ENCODE measurements at places on chromosomes 1 and 21. TPM values are rescaled to one million over a fixed set of nuclear protein-coding genes. Genes with fewer than 3 reads are reported as not detected.

DNA sequence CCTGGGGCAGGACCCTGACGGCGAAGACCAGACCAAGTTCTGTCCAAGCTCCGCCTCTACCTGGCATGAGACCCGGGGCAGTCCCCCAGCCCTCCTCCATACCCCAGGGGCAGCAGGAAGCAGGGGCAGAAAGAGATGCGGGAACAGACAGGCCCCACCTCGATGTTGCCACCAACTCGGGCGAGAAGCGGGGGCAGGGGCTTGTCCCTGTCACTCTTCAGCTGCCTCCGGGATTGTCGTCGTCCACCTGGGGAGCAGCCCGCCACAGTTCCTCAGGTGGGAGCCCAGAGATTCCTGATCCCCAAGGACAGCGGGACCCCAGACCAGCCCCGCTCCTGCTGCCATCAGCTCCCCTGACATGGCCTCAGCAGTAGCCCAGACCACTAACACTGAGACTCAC lies 54.8 kb downstream of the CHD5 start:
- no peak overlapping the region for H3K27ac ChIP-seq
- no peak overlapping the region for H3K4me3 ChIP-seq
- no peak for DNase-seq
- H3K36me3 ChIP-seq: no peaks in the 10 kb centered on the region

Gene DCST2
- total RNA-seq: 1.0 TPM

GRCh38 chr1:154148807-154149206 lies 6.1 kb downstream of the NUP210L start:
- H3K4me1 ChIP-seq: no peaks in the 10 kb centered on the region
- no peak overlapping the region for H3K27ac ChIP-seq
- no peaks in the 10 kb centered on the region for H3K27me3 ChIP-seq
- no peak overlapping the region for H3K4me3 ChIP-seq
- no peak for DNase-seq

- no peaks in the 10 kb centered on the region for H3K4me1 ChIP-seq
- H3K36me3 ChIP-seq: no peaks in the 10 kb centered on the region
- H3K27ac ChIP-seq: no peak overlapping the region
- H3K27me3 ChIP-seq: no peaks in the 10 kb centered on the region
- DNase-seq: no peak
These were observed 169.4 kb downstream of the ASTN1 start for GRCh38 chr1:176994931-176995596.

GRCh38 chr1:6116137-6116536 lies 64.0 kb downstream of the CHD5 start:
- H3K27ac ChIP-seq: no peak overlapping the region
- H3K27me3 ChIP-seq: no peaks in the 10 kb centered on the region
- no peak overlapping the region for H3K4me3 ChIP-seq
- no peak for DNase-seq
- no peaks in the 10 kb centered on the region for H3K36me3 ChIP-seq

Gene BEND5
- total RNA-seq: not detected

DNA sequence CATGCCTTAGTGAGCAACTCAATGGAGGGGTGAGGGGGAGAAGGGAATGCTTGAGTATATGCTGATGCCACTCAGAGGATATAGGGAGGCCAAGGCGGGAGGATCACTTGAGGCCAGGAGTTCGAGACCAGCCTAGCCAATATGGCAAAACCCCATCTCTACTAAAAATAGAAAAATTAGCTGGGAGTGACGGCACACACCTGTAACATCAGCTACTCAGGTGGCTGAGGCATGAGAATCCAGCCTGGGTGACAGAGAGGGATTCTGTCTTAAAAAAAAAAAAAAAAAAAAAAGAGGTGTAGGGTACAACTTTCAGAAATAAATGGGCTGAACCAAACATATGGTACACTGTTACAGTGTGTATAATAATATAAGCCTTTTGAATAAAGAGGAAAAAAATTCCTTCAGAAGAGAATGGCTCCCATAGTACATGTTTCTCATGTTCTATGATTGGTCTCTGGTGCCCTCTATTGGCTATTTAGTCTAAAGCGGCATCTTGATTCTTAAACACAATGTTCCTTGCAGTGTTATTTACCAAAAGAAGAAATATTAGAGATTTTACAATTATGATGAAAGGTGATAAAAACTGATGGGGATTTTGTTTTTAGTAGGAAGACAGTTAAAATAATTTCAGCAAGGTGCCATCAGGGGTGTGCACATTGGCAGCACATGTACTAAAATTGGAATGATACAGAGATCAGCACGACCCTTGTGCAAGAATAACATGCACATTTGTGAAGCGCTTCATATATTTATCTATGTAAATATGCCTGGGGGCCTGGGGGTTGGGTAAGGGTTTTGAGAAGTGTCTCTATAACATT lies 109.8 kb downstream of the PATJ start:
- no peak for DNase-seq
- H3K27me3 ChIP-seq: no peaks in the 10 kb centered on the region

DNA sequence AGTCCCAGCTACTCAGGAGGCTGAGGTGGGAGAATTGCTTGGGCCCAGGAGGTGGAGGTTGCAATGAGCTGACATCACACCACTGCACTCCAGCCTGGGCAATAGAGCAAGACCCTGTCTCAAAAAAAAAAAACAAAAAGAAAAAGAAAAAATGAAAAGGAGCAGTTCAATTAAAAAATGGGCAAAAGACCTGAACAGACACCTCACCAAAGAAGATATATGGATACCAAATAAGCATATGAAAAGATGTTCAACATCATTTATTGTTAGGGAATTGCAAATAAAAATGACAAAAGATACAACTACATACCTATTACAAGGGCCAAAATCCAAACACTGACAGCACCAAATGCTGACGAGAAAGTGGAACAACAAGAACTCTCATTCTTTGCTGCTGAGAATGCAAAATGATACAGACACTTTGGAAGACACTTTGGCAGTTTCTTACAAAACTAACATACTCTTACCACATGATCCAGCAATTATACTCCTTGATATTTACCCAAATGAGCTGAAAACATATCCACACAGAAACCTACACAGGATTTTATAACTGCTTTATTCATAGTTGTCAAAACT lies 28.7 kb upstream of the ATP5PO start:
- H3K36me3 ChIP-seq: no peaks in the 10 kb centered on the region
- peaks cover 23% of the 10 kb centered on the region for H3K4me1 ChIP-seq
- no peaks in the 10 kb centered on the region for H3K27me3 ChIP-seq
- no peak overlapping the region for H3K4me3 ChIP-seq
- no peak for DNase-seq
- no peak overlapping the region for H3K27ac ChIP-seq

- DNase-seq: no peak
- no peak overlapping the region for H3K27ac ChIP-seq
- no peak overlapping the region for H3K4me3 ChIP-seq
- H3K36me3 ChIP-seq: no peaks in the 10 kb centered on the region
These were observed 184.3 kb downstream of the NEGR1 start for GRCh38 chr1:72097851-72098570.

DNA sequence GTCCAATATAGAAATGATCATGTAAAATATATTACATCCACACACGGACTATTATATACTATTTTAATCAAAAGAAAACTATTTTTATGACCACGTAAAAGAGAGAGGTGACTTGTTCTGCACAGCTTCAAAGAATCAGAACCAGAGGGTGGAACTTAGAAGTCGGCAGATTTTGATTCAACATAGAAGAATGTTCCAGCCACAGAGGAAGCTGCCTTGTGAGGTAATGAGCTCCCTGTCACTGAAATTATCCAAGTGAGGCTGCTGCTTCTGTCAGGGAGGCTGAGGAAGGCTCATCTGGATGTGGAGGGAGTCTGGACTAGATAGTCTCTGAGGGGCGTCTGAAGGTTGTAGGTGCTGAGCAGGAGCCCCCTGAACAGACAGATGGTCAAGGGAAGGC lies 2.7 kb downstream of the PLEKHA6 start:
- no peak for DNase-seq
- H3K4me1 ChIP-seq: no peaks in the 10 kb centered on the region
- no peak overlapping the region for H3K27ac ChIP-seq

DNA sequence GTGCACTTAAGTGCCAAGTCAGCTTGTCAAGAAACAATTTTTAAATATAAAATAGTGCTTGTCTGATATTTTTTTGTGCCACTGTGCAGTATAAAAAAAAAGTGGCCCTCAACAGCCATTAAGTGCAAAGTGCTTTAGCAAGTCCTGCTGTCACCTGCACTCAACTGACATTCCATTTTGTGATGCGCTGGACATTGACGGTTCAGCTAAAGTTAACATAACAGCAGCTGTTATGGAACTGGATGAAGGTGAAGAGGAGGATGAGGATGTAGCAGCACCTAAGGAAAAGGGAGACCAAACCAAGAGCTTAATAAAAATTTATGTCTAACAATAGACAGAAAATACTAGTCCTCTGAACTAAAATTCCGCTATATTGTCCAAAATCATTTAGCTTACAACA lies 7.3 kb upstream of the RBM34 start:
- no peak overlapping the region for H3K27ac ChIP-seq
- H3K4me1 ChIP-seq: no peaks in the 10 kb centered on the region
- peaks cover 63% of the 10 kb centered on the region for H3K36me3 ChIP-seq
- DNase-seq: no peak
- H3K27me3 ChIP-seq: no peaks in the 10 kb centered on the region
- H3K4me3 ChIP-seq: no peak overlapping the region

DNA sequence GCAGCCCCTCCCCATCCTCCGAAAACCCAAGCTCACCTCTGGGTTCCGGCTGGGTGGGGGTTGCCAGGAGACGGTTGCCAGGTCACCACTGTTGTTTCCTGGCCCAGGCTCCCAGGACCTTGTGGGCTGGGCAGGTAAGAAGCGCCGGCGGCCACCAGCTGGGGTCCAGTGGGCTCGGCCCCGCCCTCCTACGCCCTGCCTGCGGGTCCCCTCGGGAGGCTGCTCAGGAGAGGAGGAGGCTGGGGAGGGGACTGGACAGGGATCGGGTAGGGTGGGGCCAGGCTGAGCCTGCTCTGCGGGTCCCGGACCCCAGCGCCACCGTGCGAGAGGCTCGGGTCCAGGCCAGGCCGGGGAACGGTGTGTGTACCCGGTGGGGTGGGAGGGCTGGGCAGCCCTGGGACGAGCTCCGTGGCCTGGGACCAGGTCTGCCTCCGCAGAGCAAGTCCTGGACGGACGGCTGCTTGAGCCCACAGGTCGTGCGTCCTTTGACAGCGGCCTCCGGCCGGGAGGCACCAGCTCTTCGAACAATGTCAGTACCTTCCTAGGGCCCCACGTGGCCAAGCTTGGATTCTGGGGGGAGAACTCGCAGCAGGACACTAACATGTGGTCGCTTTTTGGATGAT lies at the start of gene TTLL10:
TSS of gene TTLL10 (plus strand) at position 88 of the 623 bp plus-strand sequence. CDS start 5,336 bp downstream, outside the sequence.
- H3K4me3 ChIP-seq: no peak within 1 kb of the TSS
- no peaks in the 10 kb centered on the region for H3K36me3 ChIP-seq
- H3K27ac ChIP-seq: no peak within 1 kb of the TSS
- H3K4me1 ChIP-seq: peaks cover 5% of the 10 kb centered on the region

- no peaks in the 10 kb centered on the region for H3K27me3 ChIP-seq
- H3K36me3 ChIP-seq: peaks cover 9% of the 10 kb centered on the region
- H3K4me1 ChIP-seq: peaks cover 11% of the 10 kb centered on the region
- no peak overlapping the region for H3K4me3 ChIP-seq
- no peak for DNase-seq
These were observed 22.4 kb downstream of the PEX14 start for GRCh38 chr1:10497109-10497508.

GRCh38 chr1:10379101-10379620 lies 19.7 kb upstream of the PGD start:
- no peak overlapping the region for H3K4me3 ChIP-seq
- peak overlapping the region; percentile 67 for H3K27ac ChIP-seq
- H3K27me3 ChIP-seq: no peaks in the 10 kb centered on the region
- no peaks in the 10 kb centered on the region for H3K4me1 ChIP-seq
- peaks cover 21% of the 10 kb centered on the region for H3K36me3 ChIP-seq
- peak; percentile 48 for DNase-seq

- peaks cover 100% of the 10 kb centered on the region for H3K36me3 ChIP-seq
- H3K4me1 ChIP-seq: no peaks in the 10 kb centered on the region
These were observed 24.2 kb upstream of the PEX19 start for GRCh38 chr1:160309185-160309557.

Gene MIXL1
- not detected for total RNA-seq

Gene ETV3L
- total RNA-seq: not detected

Gene RAB42
- total RNA-seq: 12.0 TPM

- no peaks in the 10 kb centered on the region for H3K4me1 ChIP-seq
- no peaks in the 10 kb centered on the region for H3K27me3 ChIP-seq
- DNase-seq: no peak
- peak overlapping the region; percentile 45 for H3K27ac ChIP-seq
- H3K36me3 ChIP-seq: no peaks in the 10 kb centered on the region
- H3K4me3 ChIP-seq: no peak overlapping the region
These were observed 40.1 kb downstream of the PTPRC start for GRCh38 chr1:198678901-198679329.

GRCh38 chr21:18369115-18369514 lies 34.5 kb downstream of the TMPRSS15 start:
- no peaks in the 10 kb centered on the region for H3K36me3 ChIP-seq
- H3K4me1 ChIP-seq: no peaks in the 10 kb centered on the region
- DNase-seq: no peak
- no peak overlapping the region for H3K4me3 ChIP-seq
- no peaks in the 10 kb centered on the region for H3K27me3 ChIP-seq
- H3K27ac ChIP-seq: no peak overlapping the region

DNA sequence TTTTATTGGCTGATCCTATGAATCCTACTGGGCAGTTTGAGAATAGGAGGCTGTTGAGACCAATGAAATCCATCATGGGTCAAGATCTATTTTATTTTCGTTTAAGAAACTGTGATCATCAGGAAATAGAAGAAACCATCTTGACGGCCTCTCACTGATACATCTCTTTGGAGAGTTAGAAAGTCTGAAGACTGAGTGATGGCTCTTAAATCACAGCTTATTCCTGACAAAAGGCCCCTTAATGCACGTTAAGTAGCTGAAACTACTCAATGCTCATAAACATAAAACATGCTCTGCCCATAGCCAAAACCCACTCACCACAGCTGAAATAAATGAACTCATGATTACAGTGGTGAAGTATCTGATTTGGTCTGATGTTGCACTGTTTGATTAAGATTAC lies 784.5 kb upstream of the NEGR1 start:
- no peak for DNase-seq
- no peaks in the 10 kb centered on the region for H3K4me1 ChIP-seq
- no peaks in the 10 kb centered on the region for H3K27me3 ChIP-seq
- H3K4me3 ChIP-seq: no peak overlapping the region
- H3K27ac ChIP-seq: no peak overlapping the region

Gene TNFRSF18
- 3.4 TPM for total RNA-seq

GRCh38 chr1:241332037-241332409 lies 25.0 kb downstream of the RGS7 start:
- H3K4me1 ChIP-seq: no peaks in the 10 kb centered on the region
- H3K36me3 ChIP-seq: no peaks in the 10 kb centered on the region
- no peaks in the 10 kb centered on the region for H3K27me3 ChIP-seq
- H3K4me3 ChIP-seq: no peak overlapping the region

- no peaks in the 10 kb centered on the region for H3K27me3 ChIP-seq
- H3K4me3 ChIP-seq: no peak overlapping the region
- H3K36me3 ChIP-seq: no peaks in the 10 kb centered on the region
- DNase-seq: no peak
These were observed 163.6 kb downstream of the TNFSF18 start for GRCh38 chr1:172887162-172887561.

DNA sequence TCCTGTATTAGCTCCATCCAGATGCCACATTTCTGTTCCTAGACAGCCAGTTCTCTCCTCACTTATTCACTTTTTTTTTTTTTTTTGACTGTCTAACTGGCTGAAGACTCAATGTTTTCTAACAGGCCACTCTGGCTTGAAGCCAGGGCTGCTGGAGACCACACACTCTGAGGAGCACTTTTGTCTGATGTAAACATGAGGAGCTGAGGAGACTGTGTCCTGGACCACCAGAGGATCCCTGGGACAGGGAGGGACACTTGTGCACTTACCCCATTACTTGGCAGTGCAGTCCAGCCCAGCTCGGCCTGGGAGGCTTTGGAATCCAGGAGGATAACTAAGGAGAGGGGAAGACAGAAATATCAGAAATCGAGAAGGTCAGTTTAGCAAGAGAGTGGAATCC lies 2.4 kb downstream of the EPHA10 start:
- no peak for DNase-seq
- no peak overlapping the region for H3K4me3 ChIP-seq
- H3K27me3 ChIP-seq: no peaks in the 10 kb centered on the region
- no peak overlapping the region for H3K27ac ChIP-seq

Data from upper lobe of left lung (tissue), 6 donors.